ENCODE measurements at places on chromosomes 2 and 18. TPM values are rescaled to one million over a fixed set of nuclear protein-coding genes. Genes with fewer than 3 reads are reported as not detected.

- no peak for DNase-seq
Observed at GRCh38 chr2:95318431-95319220, 21.5 kb downstream of the KCNIP3 start.

- DNase-seq = no peak
Observed at GRCh38 chr2:200219309-200220113, 87.0 kb upstream of the SPATS2L start.

- DNase-seq = no peak
Observed at GRCh38 chr2:36534275-36534799, 63.6 kb downstream of the FEZ2 start.

- DNase-seq = no peak
Observed at GRCh38 chr2:127796389-127796788, 14.6 kb downstream of the WDR33 start.

The HNMT gene
- not detected for polyA plus RNA-seq

The STARD6 gene
- not detected for polyA plus RNA-seq

DNA sequence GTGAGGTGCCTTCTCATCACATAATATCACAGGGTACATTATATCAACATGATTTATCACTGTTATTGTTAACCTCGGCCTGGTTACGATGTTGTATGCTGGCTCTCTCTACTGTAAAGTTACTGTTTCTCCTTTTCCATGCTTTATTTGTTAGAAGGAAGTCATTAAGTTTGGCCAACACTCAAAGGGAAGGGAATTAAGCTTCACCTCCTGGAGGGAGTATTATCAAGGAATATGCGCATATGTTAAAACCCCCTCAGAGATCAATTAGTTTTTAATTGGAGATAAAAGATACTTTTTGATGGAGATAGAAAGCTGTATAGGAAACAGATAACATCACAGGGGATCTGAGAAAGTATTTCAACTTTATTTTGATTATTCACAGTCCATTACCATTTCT is 221.6 kb downstream of the DLGAP1 start:
- no peak for DNase-seq

DNA sequence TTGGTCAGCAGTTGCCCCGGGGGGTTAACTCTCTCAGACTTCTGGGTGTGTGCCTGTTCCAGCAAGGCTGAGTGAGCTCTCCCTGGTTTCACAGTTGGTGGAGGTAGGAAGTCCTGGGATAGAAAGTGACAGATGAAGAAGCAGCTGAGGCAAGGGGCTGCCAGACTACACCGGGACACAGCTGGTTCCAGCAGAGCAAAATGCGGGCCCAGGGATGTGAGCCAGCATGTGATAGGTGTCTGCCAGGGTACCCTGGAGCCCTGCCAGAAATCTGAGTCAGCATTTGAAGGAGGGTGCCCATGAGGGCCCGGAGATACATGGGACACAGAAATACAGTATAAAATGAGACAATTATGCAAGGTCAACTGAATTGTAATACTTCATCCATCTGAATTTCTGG is 79.3 kb upstream of the LGALSL start:
- no peak for DNase-seq

The C18orf32 gene
- polyA plus RNA-seq = 67.1 TPM

DNA sequence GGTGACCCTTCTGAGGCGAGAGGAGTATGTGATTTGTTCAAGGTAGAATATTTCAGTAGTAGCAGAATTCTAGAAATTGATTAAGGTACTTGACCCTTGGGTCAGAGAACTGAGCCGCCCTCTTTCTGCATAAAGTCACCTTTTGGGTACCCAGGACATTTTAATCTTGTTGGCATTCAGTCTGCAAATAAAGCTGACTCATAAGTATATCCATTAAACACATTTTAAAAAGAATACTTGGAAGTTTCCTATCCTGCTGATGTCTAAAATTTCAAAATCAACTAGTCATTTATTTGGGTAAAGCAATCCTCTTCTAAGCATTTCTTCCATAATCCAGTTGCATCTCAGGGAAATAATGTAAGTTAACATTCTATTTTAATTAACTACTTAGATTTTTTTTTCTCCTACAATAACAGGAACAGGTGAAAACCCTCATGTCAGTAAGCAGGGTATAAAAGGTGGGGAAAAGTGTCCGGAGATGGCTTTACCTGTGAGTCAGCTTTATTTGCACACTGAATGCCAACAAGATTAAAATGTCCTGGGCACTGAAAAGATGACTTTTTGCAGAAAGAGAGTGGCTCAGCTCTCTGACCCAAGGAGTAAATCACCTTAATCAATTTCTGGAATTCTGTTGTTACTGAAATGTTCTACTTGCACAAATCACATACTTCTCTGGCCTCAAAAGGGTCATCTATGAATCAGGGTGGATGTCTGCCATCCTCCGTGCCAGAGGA is 78.7 kb upstream of the ITGA6 start:
- DNase-seq = no peak

- DNase-seq = no peak
Observed at GRCh38 chr2:177474998-177475397, 82.4 kb downstream of the AGPS start.

The CYRIA gene
- 0.74 TPM for polyA plus RNA-seq

DNA sequence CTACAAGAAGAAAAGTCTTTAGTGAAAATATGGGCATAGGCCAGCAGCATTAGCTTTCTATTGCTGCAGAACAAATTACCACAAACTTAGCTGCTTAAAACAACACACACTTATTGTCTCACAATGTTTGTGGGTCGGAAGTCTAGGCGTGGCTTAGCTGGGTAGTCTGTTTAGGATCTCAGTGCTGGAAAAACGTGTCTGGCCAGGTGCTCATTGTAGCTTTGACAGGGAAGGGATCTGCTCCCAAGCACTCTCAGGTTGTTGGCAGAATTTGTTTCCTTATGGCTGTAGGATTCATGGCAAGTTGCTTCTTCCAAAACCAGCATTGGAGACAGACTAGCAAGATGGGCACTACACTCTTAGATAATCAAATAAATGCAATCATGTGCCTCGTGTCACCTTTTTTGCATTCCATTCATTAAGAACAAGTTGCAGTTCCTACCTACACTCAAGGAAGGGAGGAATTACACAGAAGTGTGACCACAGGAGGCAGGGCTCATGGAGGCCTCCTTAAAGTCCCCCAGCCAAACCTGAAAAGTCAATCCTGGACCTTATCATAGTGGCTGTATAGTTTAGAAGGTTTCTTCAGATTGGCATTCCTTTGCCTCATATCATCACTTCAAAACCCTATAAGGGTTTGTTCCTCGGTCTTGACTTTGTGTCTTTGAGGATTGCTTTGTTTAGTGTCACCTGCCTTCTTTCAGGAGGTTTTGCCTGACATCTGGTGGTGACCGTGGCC is 17.3 kb downstream of the MRPL30 start:
- DNase-seq = no peak

- peak; percentile 36 for DNase-seq
Observed at GRCh38 chr2:180980943-180981911, 822 bp downstream of the UBE2E3 start.

- DNase-seq = no peak
Observed at GRCh38 chr2:122366427-122366826, 611.0 kb downstream of the TSN start.

The LRATD1 gene
- not detected for polyA plus RNA-seq

The GALNT3 gene
- not detected for polyA plus RNA-seq
